Temporal lobe (tissue), 4 donors: ENCODE measurements at places on chromosomes 5 and 9. TPM values are rescaled to one million over a fixed set of nuclear protein-coding genes. Genes with fewer than 3 reads are reported as not detected.

Gene PCA3
- total RNA-seq = 0.49 TPM

Gene IL3
- total RNA-seq = not detected

Gene PPIC
- 3.4 TPM for total RNA-seq

Gene IL7R
- 0.98 TPM for total RNA-seq

Gene PDLIM4
- total RNA-seq = 6.9 TPM

Gene ANKRD20A1
- 2.0 TPM for total RNA-seq

Gene PTTG1
- total RNA-seq = 14.8 TPM

Gene FIBCD1
- 0.74 TPM for total RNA-seq

Gene AHRR
- 2.0 TPM for total RNA-seq

Gene CAMK2A
- total RNA-seq = 6.6 TPM

Gene ADRB2
- 0.74 TPM for total RNA-seq

Gene TSSK1B
- total RNA-seq = not detected

Gene ELOVL7
- 3.9 TPM for total RNA-seq

Gene CAVIN4
- 11.8 TPM for total RNA-seq

Gene C6
- not detected for total RNA-seq

Gene GMCL2
- total RNA-seq = not detected

Gene SLC34A1
- not detected for total RNA-seq

Gene FCN2
- total RNA-seq = not detected

Gene C5orf58
- total RNA-seq = not detected

Gene GPR21
- 10.3 TPM for total RNA-seq

Gene NDOR1
- total RNA-seq = 3.4 TPM

Gene NRG2
- 3.9 TPM for total RNA-seq

Gene IRX1
- total RNA-seq = 0.25 TPM

Gene GPR107
- 27.0 TPM for total RNA-seq

Gene PCDHA13
- total RNA-seq = 24.3 TPM

Gene MZB1
- total RNA-seq = not detected

Gene PHF24
- total RNA-seq = 25.6 TPM

Gene DPP7
- 18.7 TPM for total RNA-seq

Gene HSPB3
- total RNA-seq = 4.7 TPM

Gene ARHGEF37
- total RNA-seq = 0.49 TPM

Gene MLANA
- not detected for total RNA-seq

Gene GCNT4
- 0.74 TPM for total RNA-seq

Gene ZNF169
- 6.9 TPM for total RNA-seq

Gene IL31RA
- not detected for total RNA-seq

Gene KIF20A
- total RNA-seq = 2.2 TPM

Gene FOXD4L5
- not detected for total RNA-seq

Gene PCDHGA3
- total RNA-seq = 6.6 TPM

Gene RASEF
- 0.25 TPM for total RNA-seq

Gene SPATA31D3
- total RNA-seq = not detected

Gene CFAP157
- total RNA-seq = under 0.01 TPM

Gene TMEM203
- total RNA-seq = 21.9 TPM

Gene LEAP2
- total RNA-seq = 0.74 TPM

Gene UBE2QL1
- total RNA-seq = 41.6 TPM
